ENCODE measurements at places on chromosomes 13 and 19.

GRCh38 chr13:51255556-51255955 lies 33.4 kb downstream of the FAM124A start:
- DNase-seq = no peak

- DNase-seq = no peak
Observed at GRCh38 chr13:81275666-81276258, 934.8 kb upstream of the SPRY2 start.

DNA sequence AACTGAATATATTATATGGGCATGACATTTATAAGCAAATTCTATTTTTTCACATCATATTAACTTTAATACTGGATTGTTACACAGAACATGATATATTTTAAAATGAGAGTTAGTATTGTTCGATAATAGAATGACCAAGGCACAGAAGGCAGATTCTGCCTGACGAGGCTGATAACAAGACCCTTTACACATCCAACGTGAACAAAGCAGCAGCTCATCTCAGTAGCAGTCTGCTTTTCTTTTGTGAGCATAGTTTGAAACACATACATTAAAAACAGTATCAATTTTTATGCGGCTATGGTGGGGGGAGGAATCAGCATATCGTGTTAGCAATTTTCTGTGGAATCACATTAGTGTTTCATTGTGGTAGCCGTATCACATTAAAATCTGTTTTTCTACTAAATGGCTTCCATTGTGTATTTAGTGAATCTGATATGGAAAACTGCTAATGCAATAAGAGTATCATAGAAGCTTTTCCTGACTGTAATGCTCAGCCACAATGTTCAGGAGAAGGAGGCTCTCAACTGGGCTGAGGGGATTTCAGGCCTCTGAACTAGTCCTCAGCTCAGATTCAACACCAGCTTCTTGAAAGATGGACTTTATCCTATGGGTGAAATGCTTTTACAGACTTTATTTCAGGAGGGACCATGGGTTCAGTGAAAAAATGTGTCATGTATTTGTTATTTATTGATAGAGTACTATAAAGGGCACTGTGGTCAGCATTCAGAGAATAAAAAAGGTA lies 4.0 kb downstream of the SMAD9 start:
- no peak for DNase-seq

GRCh38 chr13:113770937-113771336 lies 11.9 kb downstream of the TMEM255B start:
- no peak for DNase-seq

- no peak for DNase-seq
Observed at GRCh38 chr13:91698308-91698707, 299.9 kb downstream of the GPC5 start.

Measured in left hindlimb (tissue), 1 donor.